ENCODE measurements at places on chromosomes 5 and 9. TPM values are rescaled to one million over a fixed set of nuclear protein-coding genes. Genes with fewer than 3 reads are reported as not detected.

Gene PRRX2
- not detected for total RNA-seq

Gene SLC31A2
- total RNA-seq: 1.1 TPM

Gene CNTRL
- total RNA-seq: 110 TPM

Gene CSF1R
- 0.44 TPM for total RNA-seq

- H3K4me3 ChIP-seq: no peak overlapping the region
- H3K36me3 ChIP-seq: peaks cover 81% of the 10 kb centered on the region
- H3K27me3 ChIP-seq: no peaks in the 10 kb centered on the region
- no peak for DNase-seq
- H3K27ac ChIP-seq: no peak overlapping the region
- H3K4me1 ChIP-seq: peaks cover 3% of the 10 kb centered on the region
Observed at GRCh38 chr5:32244017-32244416, 68.7 kb downstream of the MTMR12 start.

GRCh38 chr5:115661101-115661500, 35.3 kb upstream of the TMED7 start:
- no peak for DNase-seq
- no peaks in the 10 kb centered on the region for H3K36me3 ChIP-seq
- no peaks in the 10 kb centered on the region for H3K4me1 ChIP-seq
- H3K27me3 ChIP-seq: peaks cover 14% of the 10 kb centered on the region
- H3K27ac ChIP-seq: no peak overlapping the region

Data from activated B cell treated with CpG ODN at 0.5 μM for 24 hours (primary cell).